ENCODE measurements at places on chromosomes 3 and 15.

- no peak for DNase-seq
These were observed 2.2 kb upstream of the ULK3 start for GRCh38 chr15:74845208-74845568.

DNA sequence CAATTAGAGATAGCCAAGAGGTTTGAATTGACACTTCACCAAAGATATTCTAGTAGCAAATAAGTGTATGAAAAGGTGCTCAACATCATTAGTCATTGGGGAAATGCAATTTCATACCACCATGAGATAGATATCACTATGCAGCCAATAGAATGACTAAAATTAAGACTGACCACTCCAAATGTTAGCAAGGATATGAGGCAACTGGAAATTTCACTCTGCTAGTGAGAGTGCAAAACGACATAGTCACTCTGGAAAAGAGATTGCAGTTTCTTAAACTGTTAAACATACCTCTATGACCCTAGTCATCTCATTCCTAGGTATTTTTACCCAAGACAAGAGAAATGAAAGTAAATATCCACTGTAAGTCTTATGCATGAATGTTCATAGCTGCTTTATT, 27.6 kb upstream of the SLC6A11 start:
- no peak for DNase-seq

- DNase-seq, result no peak
These were observed 153.6 kb upstream of the BHLHE40 start for GRCh38 chr3:4825436-4826236.

- no peak for DNase-seq
These were observed 810 bp downstream of the PTPRG start for GRCh38 chr3:61562042-61562720.

GRCh38 chr3:66038384-66038725, 363 bp downstream of the MAGI1 start:
- no peak for DNase-seq

Data from activated B cell treated with CpG ODN at 0.5 μM for 24 hours (primary cell).